ENCODE measurements at places on chromosomes 7 and 10.

- no peak for DNase-seq
Measured at GRCh38 chr7:99116144-99116543, 27.8 kb downstream of the SMURF1 start.

GRCh38 chr7:19091550-19092200 is 25.8 kb downstream of the TWIST1 start:
- DNase-seq: no peak

GRCh38 chr7:125695626-125696025 is 766.0 kb upstream of the POT1 start:
- DNase-seq: no peak

DNA sequence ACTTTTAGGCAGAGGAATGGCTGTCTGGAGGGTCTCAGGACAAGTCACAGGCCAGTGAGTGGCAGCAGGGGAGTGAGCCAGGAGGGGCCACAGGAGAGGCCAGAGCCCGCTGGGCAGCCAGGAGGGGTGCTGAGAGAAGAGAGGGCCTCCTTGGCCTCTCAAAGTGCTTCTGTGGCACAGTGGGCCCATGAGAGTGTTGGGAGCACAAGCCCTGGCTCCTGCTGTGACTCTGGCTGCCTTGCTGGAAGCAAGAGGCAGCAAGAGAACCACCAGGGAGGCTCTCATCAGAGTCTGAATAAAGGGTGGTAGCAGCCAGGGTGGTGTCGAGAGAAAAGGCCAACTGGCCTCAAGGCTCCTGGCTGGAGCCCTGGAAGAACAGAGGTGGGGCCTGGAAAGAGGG is 91.1 kb downstream of the VOPP1 start:
- DNase-seq: no peak

- DNase-seq: no peak
Measured at GRCh38 chr7:3260401-3260715, 40.7 kb upstream of the SDK1 start.

DNA sequence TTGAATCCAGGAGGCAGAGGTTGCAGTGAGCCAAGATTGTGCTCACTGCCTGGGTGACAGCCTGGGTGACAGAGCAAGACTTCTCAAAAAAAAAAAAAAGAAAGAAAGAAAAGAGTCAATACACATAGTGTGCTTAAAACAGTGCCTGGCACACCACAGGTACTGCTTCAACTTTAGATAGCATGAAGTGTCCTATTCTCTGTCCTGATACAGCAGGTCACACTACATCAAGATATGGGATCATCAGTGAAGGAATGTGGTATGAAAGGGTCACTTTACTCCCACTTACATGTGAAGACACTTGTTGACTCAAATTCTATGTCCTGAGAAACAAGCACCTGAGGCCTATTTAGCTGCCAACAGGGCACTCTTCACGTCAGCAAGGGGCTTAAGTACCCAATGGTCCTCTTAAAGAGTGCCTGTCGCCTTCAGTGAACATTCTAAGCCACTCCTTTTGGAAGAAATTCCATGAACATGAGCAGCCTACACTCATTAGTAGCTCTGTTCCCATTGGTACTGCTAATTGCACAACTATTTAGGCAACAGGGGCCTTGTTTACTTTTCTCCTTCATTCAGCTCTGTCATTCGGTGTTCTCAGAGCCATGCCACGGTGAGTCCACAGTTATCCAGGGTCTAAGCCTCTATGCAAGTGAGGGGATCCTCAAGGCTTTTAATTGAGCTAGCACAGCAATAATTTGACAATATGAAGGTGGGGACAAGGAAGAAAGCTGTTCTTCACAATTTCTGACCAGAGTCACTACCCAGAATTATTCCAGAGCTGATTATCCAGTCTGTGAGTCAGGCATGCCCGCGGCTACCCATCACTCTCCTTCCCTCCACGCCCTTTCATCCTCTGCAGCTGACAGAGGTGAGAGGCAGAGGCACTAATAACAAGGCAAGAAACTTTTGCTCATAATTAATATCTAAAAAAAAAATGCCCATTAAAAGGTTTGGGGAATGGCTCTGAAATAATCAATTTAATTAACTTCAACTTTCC is 56.6 kb upstream of the PTN start:
- DNase-seq: no peak

DNA sequence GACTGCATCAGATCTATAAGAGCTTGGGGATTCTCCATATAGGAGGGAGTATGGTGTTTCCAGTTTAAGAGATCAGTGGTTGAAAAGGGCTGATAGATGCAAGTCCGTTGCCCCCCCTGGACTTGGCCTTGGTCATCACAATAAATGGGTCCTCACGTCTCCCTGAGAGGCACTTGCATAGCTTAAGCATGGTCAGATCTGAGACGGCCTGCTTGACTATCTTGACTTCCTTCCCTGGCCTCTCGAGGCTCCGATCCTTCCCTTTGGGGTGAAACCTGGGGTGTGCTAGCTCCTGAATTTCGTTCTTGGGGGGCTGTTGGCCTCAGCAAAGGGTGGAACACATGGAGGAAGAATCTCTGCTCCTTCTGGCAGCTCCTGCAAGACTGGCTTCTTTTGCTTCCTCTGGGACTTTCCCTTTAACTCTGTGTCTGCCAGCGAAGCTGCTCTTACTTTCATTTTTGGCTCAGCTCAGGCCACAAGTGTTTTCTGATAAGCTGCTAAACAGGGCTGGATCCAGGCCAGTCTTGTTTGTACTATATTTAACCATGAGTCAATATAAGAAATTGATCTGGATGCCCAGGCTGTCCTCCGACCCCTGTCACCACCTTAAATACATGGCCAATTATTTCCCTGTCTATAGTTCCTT is 11.2 kb upstream of the ZNF485 start:
- DNase-seq: peak; percentile 4

GRCh38 chr7:82704121-82704520 is 260.5 kb upstream of the CACNA2D1 start:
- DNase-seq: no peak

- DNase-seq: no peak
Measured at GRCh38 chr10:103627111-103627892, 133.8 kb downstream of the NEURL1 start.

DNA sequence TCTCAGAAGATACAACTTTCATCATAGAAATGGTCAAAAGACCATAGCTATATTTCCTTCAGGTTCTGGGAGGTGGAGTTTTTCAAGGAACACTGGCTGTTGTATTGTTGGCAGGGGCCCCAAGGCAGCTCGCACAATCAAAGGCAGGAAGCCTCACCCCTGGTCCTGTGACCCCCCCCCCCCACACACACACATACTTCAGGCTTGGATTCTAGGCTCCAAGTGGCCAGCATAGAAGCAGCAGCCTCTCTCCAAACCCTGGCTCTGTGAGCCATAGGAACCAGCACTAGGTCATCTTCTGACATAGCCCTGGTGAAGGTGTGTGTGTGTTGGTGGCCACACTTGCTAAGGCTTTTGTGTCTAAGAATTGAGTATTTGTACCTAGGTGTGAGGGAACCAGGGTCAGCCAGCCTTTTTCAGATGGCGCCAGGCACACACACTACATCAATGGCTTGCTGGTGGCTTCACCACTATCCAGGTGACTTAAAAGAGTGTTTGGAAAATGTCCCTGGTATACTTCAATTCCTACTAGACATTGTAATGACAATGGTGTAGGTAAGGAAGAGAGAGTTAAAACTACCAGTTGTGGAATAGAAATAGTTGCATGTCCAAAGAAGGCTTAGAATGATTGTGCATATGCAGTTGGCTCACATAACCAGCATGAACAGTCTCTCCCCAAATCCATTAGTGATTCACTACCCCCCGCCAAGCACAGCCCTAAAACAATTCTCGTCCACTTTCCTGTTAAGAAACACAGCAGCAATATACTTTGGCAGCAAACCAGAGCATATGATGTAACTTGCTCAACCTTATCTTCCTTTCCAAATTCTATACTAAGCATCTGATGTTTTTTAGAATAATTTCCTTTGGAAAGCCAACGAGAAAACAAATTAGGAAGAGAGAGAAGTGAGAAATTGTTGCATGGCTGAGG is 91.3 kb downstream of the AVL9 start:
- no peak for DNase-seq

DNA sequence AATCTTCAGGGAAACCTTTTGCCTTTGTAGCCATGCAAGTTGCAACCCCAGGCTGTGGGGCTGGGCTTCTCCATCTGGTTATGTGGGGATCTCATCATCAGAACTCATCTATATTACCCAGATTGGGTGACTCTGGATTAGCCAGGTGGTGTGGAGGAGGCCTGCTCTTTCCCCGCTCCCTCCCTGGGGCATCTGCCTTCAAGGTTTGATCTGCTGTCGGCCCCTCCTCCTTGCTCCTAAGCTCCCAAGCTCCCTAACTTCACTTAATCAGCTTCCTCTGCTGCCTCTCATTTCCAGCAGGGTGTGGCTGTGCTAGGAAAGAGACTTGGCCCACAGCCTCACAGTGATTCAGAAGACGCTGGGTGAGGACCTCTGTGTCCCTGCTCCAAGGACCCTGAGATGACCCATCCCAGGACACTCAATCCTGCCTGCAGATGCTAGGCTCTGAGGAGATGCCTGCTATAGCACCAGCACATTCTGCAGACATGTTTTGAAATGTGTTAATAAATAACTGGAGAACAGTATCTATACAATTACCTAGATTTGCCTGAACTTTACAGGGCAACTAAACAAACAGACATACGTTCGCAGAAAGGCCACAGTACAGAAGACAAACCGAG is 392.1 kb upstream of the PODXL start:
- DNase-seq: no peak

- DNase-seq: no peak
Measured at GRCh38 chr7:28957751-28958234, 337 bp downstream of the TRIL start.

GRCh38 chr10:62414359-62414758 is 40.2 kb downstream of the ZNF365 start:
- no peak for DNase-seq

GRCh38 chr10:69451784-69452251 is 553 bp downstream of the TSPAN15 start:
- no peak for DNase-seq

- DNase-seq: no peak
Measured at GRCh38 chr7:94011714-94012353, 7.7 kb upstream of the BET1 start.

DNA sequence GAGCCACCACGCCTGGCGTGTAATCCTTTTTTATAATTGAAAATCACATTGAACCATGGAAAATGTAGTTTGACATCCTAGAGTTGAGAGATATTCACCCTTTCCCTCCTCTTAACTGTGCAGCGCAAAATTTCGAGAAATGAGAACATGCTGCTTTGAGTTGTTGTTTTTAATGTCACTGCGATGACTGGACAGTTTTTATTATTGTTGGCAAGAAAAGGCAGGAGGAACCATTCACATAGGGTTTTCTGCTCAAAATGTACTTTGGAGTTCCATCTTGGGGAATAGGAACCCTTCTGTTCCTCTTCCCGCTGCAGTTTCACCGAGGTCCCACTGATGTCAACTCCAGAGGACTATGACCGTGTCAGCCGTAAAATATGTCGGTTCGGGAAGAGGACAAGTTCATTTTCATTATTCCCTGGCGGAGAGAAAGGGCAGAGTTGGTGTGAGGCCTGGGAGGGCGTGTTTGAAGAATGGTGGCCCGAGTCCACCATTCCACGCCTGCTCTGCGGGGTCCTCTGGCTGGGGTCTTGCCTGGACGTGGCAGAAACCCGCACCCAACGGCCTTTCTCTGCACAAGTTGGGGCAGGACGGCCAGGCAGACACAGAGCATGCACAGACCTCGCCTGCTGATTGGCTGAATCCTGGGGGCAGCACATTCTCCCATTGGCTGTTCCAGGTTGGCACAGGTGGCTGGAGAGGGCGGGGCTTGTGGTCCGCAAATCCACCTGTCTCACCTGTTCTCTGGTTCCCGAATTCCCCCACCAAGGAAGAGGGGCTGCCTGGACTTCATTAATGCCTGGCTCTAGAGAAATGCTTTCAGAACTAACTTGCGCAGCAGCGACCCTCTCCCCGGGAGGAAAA is 105.1 kb upstream of the TCF7L2 start:
- no peak for DNase-seq

GRCh38 chr10:124025660-124026588 is 67.5 kb downstream of the CHST15 start:
- DNase-seq: no peak

DNA sequence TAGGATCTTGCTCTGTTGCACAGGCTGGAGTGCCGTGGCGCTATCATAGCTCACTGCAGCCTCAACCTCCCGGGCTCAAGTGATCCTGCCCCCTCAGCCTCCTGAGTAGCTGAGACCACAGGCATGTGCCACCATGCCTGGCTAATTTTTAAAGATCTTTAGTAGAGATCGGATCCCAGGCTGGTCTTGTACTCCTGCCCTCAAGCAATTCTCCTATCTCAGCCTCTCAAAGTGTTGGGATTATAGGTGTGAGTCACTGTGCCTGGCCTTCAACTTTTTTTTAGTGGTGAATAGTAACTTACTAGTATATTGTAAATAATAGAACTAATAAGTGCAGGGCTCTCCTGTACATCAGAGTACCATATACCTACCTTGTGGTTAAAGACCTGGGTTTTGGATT is 52.1 kb upstream of the LMTK2 start:
- DNase-seq: no peak

DNA sequence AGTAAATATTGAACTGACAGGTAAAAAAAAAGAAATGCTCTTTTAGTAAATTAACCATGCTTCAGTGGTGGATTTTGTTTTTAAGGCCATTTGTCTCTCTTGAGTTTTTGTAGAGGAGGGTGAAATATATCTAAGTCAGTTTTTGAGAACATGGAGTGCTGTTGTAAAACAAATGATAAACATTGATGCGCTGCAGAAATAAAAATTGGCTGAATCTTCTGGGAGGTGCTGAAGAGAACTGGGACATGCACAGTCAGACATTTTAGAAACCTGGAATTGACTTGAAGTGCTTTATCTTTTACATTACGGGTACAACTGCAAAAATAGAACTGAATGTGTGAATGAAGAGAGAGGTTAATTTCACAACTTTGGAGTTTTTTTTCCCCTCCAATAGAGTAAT is 203.0 kb upstream of the HDAC9 start:
- no peak for DNase-seq

DNA sequence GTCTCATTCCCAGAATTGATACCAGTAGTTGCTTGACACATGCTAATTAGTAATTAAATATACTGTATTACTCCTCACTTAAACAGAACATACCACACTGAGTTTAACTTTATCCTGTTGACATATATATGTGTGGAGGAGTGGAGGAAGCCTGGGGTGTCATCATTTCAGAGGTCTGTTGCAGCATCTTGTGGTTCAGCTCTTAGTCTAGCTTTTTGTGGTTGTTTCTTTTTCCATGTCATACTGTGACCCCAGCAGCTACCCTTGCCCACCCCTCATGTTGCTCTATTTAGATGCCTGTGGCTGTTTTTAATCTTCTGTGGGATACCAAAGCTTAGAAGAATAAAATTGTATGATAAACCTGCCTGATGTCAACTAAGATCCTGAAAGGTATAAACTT is 875.4 kb downstream of the LRMDA start:
- DNase-seq: no peak
